GM19239 (cell line): ENCODE measurements at places on chromosomes 5 and 9.

DNA sequence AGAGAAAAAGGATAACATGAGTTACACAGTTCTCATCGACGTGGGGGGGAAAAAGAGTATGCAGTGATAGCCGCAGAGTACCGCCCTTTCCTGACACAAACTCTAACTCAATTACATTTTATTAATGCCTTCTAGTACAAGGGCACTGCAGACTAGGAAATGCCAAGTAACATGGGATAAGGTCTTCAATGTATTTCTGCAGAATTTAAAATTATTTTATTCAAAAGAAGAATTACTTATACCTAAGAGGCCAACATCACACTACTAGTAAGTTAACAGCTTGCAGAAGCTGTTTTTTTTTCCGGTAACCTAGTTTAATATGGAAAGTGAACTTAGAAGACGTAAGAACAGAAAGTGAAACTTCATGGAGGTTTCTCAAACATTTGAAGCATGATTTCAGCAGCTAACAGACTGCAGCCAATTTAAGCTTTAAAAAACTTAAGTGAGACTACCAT lies 3.9 kb downstream of the SETX start:
- peak; percentile 37 for DNase-seq

GRCh38 chr5:180059326-180059725 lies 12.2 kb downstream of the RNF130 start:
- DNase-seq = no peak

DNA sequence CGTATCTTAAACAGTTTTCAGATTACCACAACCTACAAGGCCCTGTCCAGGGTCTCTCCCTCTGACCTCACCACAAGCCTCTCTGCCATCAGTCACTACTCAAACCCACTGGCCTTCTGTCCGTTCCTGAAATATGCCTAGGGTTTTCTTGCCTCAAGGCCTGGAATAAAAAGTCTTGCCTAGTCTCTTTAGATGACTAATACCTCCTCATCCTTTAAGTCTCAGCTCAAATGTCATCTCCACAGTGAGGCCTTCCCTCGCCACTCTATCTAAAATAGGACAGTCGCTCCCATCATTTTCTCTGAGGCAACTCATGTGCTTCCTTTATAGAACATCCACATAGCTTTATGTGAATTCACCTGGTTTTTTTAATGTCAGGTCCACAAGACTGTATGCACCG lies 5.2 kb downstream of the DENND1A start:
- no peak for DNase-seq

DNA sequence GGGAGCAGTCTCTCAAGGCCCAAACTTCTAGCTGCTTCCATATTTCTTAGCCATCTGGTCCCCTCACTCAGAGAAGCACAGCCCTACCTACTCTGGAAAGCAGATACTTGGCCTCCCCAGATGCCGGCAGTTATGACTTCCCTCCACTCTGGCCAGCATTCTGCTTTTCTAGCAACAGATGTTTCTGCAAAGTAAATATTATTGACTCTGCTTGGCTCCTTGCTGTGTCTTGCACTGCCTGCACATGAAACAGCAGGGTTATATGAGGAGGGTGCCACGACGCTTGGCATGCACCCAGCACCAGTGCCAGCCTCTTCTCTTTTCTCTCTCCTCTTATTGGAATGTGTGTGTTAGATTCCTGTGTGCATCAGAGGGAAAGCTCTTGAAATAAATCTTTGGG lies 99.7 kb downstream of the ARHGAP26 start:
- DNase-seq = no peak
